ENCODE measurements at places on chromosomes 5 and 9.

DNA sequence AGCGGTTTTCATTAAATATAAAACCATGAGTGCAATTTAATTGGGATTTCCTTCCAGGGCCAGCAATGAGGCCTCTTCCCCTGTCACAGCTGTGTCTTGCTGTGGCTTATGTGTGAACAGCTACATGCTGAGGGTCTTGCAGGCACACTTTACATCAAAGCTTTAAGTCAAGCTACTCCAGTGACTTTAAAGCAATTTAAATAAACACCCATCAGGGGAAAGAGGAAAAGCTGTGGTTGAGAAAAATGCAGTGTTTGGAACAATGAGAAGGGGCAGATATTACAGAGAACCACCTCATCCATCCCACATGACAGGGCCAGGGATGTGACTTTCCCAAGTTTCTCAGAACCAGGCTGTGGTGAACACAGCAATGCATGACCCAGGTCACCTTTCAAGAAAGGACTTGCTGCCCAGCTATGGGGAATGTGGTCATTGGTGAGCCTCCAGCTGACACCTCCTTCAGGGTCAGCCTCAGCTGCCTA is 115.9 kb upstream of the LPAR1 start:
- DNase-seq, result no peak

DNA sequence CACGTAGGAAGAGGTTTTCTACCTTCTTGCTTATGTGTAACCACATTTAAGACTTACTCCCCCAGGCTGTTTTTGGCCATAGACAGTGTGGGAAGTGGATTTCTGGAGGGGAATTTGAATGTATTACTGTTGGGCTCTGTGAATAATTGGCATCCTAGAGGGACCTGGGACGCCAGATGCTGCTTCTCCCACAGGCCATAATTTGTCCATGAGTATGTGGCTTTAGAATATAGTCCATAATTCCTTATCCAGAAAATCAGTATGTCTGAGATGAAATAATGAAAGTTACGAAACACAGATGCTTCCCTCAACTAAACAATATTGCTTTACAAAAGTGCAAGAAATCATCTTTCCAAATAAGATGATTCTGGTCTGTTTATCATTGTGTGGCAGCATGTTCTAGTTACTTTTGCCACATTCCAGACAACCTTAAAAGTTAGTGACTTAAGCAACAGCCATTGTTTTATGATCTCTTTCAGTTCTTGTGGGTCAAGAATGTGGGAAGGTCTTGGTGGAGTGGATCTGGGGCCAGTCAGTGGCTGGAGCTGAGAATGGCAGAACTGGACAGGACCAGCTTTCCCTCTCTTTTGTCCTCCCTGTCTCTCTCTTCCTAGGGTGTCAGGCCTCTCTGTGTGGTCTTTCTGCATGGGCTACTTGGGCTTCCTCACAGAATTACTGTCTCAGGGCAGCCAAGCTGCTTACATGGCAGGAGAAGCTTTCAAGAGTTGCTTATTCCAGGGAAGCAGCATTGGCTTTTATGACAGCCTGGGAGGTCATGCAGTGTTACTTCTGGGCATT is 79.4 kb downstream of the FBXL7 start:
- DNase-seq, result no peak

DNA sequence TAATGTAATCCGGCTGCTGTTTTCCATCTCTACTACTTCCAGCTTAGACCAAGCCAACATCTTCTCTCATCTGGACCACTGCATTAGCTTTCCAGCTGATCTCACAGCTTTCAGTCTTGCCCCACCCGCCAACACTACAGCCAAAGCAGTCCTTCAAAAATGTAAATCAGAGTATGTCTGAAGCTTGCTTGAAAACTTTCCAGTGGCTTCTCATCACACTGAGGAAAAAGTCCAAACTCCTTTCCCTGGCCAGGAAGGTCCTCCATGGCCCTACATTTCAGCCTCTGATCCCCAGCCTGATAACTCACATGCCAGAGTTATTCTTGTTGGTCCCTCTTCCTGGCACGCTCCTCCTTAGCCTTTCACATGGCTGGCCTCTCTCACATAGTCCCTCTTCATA is 38.5 kb downstream of the TTC1 start:
- DNase-seq, result no peak

DNA sequence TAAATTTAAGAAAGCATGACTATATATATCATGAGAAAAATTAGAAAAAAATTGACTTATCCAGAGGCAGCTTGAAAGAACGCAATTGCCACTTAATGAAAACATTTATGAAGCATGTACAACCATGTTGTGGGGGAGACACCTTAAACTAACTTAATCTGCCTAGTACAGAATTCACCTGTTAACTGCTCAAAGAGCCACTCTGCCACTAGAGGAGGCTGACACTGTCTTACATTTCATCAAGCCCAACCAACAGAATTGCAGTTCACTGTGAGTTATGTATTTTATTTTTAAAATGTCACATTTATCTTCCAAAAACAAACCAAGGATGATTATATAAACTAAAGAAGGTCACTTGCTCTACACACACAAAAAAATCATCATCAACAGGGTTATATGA is 252.9 kb downstream of the MLLT3 start:
- DNase-seq, result no peak
